ENCODE measurements at places on chromosomes 11 and 22.
A peak's percentile ranks its signal among the peaks of the same experiment; 100 is the strongest.

GRCh38 chr22:36966851-36967540 lies 52.3 kb downstream of the TST start:
- DNase-seq = no peak

GRCh38 chr11:130611791-130612251 lies 163.4 kb downstream of the ADAMTS15 start:
- DNase-seq = no peak

- no peak for DNase-seq
These were observed 21.8 kb downstream of the MICAL2 start for GRCh38 chr11:12131943-12132789.

DNA sequence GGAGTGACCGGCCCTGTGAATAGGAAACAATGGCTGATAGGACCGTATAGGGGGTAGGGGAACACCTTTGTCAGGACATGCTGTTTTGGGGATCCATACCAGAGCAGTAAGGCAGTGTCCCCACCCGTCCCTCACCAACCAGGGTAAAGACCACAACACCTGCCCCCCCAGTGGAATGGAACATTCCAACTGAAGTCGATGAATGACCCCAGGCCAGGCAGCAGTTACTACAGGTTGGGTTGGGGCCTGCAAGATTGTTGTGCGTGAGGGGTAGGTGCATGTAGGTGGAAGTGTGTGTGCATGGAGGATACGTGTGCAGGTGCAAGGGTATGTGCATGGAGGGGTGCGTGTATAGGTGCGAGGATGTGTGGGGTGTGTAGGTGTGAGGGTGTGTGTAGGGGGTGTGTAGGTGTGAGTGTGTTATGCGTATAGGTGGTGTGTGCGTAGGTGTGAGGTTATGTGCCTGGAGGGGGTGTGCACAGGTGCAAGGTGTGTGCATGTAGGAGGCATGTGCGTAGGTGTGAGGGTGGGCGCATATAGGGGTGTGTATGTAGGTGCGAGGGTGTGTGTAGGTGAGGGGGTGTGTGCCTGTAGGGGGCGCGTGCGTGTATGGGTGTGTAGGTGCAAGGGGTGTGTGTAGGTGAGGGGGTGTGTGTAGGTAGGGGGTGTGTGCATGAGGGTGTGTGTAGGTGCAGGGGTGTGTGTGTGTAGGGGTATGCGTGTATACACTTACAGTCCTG lies 32.9 kb downstream of the PISD start:
- DNase-seq = peak; percentile 60

DNA sequence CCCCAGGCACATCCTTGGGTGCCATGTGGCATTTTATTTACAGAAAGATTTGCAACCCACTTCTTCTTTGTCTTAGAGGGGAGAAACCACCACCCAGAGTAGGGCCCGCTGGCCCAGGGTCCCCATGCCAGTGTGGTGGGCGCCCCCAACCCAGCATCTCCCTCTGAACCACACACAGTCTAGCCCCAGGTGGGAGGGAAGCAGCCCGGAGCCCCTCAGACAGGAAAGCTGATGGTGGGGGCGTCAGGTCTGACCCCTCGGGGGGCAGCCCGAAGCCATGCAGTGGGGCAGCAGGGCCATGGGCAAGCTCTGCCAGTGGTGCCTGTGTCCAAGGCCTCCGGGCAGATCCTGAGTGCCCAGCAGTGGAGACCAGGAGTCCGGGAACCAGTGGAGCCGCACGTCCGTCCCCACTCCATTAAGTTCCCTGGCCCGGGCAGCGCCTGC lies 11.7 kb downstream of the TRPM5 start:
- DNase-seq = no peak

GRCh38 chr11:96341211-96342013 lies 1.6 kb downstream of the MAML2 start:
- DNase-seq = peak; percentile 89

- no peak for DNase-seq
These were observed 70.2 kb upstream of the CEP126 start for GRCh38 chr11:101844608-101845007.

All from activated CD8-positive, alpha-beta memory T cell treated with anti-CD3 and anti-CD28 coated beads, Interleukin-2, amount 10 ng/mL, durations not matched to agents 7 days and 5 days (primary cell).